ENCODE measurements at places on chromosomes 4 and X. TPM values are rescaled to one million over a fixed set of nuclear protein-coding genes. Genes with fewer than 3 reads are reported as not detected.

Gene LANCL3
- 0.98 TPM for total RNA-seq

Gene ERCC6L
- total RNA-seq, result 1.1 TPM

Gene CXCL10
- total RNA-seq, result not detected

Gene COL25A1
- not detected for total RNA-seq

Gene STK32B
- 0.98 TPM for total RNA-seq

Gene ABCG2
- 5.2 TPM for total RNA-seq

Gene NRK
- 6.1 TPM for total RNA-seq

Gene SORCS2
- total RNA-seq, result not detected

Gene TRAM1L1
- 6.3 TPM for total RNA-seq

Gene SHISA3
- not detected for total RNA-seq

Data from placental epithelial cell (primary cell).